ENCODE measurements at places on chromosomes 3 and 15.

DNA sequence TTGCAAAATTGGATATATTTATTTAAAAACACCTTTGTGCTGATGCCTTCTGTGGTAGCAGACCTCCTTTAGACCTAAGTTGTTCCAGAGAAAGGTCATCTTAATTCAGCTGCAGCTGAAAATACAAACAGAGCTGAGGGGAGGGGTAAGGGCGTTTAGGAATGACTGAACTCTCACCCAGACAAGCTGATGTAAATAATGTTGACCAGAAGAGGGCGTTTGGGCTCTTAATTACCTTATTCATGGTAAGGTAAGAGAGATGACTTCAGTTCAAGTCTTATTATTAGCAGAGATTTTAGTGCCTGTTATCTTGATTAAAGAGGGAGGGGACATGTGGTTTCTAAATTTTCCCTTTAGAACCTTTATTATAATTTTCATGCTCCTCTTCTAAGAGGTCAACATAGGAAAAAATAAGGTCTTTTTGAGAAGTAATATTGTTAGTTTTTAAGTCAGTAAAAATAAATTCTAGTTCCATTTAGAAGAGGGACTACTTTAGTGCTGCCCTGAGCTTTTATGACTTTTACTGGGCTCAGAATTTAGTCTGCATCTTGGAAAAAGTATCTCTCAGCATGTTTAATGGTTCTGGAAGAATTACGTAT lies 46.3 kb downstream of the GPR171 start:
- DNase-seq = no peak

GRCh38 chr3:50190936-50191660 lies at the start of gene GNAT1:
Gene GNAT1, plus strand, starts transcription at chr3:50191610. Its CDS starts 116 bp downstream, at chr3:50191726.
- DNase-seq = no peak

DNA sequence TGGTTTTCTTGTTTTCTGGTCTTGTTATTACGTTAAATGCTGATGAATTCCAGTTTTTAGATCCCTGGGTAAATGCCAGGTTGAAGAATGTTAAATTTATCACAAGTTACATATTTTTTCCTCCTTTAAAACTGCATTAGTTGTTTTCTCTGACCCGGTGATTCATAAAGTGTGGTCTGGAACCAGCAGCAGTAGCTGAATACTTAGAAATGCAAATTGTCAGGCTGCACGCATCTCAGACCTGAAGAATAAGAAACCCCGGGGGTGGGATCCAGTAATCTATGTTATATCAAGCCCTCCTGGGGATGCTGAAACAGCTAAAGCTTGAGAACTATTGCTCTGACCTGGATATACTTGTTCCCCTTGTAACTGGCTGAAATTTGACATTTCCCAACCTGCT lies 69.1 kb downstream of the PEX5L start:
- DNase-seq = no peak

GRCh38 chr15:101425787-101426365 lies 63.6 kb downstream of the PCSK6 start:
- DNase-seq = no peak

DNA sequence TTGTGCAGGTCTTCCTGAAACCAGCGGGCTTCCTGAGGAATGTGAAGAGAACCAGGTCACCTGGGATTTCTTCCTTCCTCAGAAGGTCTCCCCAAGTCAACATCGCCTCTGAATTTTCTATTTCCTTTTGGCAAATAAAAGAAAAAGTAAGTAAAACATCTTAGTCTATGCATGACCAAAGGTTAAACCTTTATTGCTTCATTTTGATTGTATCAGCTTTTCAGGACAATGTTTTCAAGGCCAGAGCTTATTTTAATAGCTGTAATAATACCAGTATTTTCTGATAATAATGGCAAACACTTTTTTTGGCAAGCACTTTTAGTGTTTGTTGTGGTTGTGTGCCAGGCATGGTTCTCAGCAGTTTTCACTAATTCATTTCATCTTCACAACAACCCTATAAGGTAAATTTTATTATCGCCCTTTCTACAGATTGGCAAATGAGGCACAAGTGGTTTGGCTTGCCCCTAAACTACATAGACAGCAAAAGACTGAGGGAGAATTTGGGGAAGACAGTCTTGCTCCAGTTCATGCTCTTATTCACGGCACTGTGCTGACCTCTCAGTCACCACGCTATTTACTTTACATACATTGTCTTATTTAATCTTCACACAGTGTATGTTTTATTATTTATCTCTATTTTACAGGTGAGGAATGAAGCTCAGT lies 110.4 kb downstream of the RPL22L1 start:
- DNase-seq = no peak

- no peak for DNase-seq
These were observed 2.3 kb upstream of the INSYN1 start for GRCh38 chr15:73755481-73755880.

GRCh38 chr15:73940061-73940981 lies 14.1 kb downstream of the LOXL1 start:
- no peak for DNase-seq

GRCh38 chr15:95051861-95052260 lies 820.5 kb downstream of the MCTP2 start:
- DNase-seq = no peak

GRCh38 chr3:2929574-2929973 lies 180.6 kb downstream of the IL5RA start:
- no peak for DNase-seq

- DNase-seq = no peak
These were observed 235.1 kb downstream of the MYRIP start for GRCh38 chr3:40044487-40044886.

DNA sequence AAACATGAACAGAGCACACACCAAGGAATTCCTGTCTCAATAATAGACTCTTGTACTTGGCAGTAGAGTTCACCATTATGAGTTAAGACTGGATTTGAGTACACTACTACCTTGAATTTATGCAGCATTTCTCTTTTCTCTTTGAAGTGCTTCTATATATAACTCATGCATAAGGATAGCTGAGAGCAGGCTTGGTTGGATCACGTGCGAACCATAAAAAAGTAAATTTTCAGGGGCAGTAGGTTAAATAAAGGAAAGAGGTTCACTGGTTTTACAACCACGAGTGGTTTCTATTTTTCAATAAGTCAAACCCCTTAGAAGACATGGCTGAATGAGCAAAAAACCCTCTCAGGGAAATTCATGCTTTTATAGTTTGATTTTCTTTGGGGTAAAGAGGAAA lies 28.6 kb upstream of the PDZRN3 start:
- DNase-seq = no peak

DNA sequence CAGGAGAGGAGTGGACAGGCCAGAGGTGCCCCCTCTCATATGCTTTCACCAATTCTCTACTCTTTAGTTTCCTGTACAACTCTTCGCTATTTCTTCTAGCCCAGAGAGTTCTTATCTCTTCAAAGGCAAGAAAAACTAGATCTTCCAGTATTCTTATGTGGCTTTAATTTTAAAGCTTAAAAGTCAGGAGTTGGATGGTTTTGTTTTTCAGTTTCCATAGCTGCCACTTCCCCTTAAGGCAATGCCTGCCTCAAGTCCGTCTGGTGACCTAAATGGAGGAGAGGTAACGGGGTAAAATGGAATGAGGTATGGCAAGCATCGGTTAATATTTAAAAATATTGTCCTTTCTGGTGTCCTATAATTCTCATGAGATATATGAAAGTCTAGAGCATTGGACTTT lies 11.4 kb upstream of the VGLL3 start:
- no peak for DNase-seq

GRCh38 chr3:172097585-172097984 lies 58.2 kb downstream of the FNDC3B start:
- no peak for DNase-seq

GRCh38 chr15:52783929-52784798 lies 6.0 kb downstream of the ONECUT1 start:
- no peak for DNase-seq

- no peak for DNase-seq
These were observed 42.6 kb upstream of the BNC1 start for GRCh38 chr15:83327041-83327440.

GRCh38 chr3:168156479-168156878 lies 60.8 kb upstream of the GOLIM4 start:
- DNase-seq = no peak
